ENCODE measurements at places on chromosomes 11 and 22.

DNA sequence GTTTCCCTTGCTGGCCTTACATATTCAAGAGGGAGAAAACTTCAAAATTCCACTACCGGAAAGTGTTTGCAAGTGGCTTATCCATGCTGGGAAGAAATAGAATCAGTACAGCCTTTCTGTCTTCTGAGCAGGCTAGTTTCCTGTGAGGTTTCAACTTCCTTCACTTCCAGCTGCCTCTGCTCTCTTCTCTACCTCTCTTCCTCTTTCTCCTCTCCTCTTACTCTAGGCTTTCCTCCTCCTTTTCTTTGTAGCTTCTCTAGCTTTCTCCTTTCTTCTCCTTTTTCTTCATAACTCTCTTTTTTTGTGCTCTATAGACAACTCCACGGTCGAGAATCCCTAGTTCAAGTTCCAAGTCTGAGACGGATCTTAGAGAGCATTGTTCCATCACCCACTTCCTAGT, 421.8 kb downstream of the ETS1 start:
- no peak for DNase-seq

DNA sequence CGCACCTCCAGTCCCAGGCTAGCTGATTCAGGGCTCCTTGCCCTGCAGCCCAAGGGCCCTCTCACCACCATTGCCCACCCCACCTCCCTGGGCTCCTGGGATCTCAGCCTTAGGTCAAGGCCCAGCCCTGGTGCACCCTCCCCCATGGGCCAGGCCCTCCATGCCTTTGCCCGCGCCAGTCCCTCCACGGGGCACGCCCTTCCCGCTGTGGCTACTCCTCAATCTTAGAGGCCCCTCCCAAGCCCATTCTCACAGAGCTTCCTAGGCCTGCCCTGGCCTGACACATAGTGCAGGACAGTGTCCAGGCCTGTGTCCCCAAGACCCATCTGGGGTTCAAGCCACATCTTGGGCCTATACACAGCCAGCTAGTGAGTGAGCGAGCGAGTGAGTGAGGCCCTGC, 6.9 kb downstream of the GP1BB start:
- DNase-seq, result no peak

GRCh38 chr22:50600967-50601668, 525 bp downstream of the MAPK8IP2 start:
- no peak for DNase-seq

DNA sequence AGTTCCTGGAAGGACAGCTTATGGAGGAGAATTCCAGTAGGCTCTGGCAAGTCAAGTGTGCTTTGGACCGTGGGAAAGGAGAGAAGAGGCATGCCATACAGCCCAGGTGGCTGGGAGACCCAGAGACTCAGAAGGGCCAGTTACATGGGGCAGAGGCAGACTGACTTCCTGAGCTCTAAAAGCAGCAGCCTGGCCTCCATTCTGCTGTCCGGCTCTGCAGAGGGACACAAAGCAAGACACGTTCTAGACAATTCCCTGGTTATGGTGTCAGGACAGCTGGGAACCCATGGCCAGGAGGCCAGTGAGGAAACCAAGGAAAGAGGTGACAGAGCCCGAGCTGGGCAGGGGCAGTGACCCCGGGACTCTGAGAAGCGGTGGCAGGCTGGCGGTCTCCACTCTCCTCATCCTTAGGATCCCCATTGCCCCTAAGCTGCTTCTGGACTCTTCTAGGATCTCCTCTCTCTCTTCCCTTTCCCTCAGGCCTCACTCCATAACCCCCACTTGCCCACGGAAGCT, 2.7 kb downstream of the CPT1B start:
- DNase-seq, result no peak

- peak; percentile 86 for DNase-seq
Observed at GRCh38 chr11:78139422-78140391, at the start of gene ALG8. Gene ALG8, minus strand, starts transcription at chr11:78139626. Its CDS starts 38 bp downstream, at chr11:78139588.

- no peak for DNase-seq
Observed at GRCh38 chr11:118886681-118887111, 3.0 kb downstream of the CXCR5 start.

DNA sequence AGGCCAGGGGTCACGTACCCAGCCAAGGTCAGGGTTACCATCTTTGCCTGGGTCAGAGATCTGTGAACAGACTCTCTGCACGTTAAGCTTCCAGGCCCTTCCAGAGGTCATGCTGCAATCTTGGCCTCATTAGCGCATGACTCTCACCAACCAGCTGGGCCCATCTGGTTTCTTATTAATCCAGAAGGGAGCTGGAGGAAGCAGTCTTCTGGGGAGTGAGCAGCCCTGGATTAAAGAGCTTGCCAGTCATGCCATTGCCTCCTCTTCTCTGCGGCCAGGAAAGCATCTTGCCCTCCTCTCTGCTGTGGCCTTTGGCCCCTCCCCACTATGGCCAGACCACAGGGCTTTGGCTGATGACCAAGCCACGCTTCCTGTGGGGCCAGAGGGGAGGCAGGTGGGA, 57.4 kb downstream of the CHST1 start:
- DNase-seq, result peak; percentile 21

DNA sequence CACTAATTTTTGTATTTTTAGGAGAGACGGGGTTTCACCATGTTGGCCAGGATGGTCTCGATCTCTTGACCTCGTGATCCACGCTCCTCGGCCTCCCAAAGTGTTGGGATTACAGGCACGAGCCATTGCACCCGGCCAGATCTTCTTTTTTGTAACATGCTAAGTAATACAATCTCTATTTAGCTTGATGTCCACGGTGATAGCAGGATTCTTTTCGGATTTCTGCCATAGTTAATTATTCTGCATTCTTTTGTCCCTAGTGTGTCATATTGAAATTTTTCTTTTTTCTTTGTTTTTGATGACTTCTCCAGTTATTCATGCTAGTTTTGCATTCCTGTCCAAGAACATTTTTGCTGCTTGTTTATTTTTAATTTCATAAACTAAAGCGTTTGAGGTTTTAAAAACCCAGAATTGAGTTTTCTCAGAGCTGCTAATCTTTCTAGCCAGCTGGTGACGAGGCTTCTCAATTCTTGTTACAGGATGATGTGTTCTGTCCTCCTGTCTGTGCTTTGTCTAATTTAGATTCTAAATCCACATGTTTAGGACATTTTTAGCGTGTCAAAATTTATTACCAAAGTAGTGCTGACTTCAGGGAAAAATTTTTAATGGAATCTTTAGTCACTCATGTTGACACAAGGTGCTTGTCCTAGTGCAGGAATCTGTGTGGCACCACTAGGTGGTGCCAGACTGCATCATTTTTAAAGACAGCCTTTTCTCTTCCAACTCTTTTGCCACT, 21.8 kb downstream of the NF2 start:
- DNase-seq, result no peak

DNA sequence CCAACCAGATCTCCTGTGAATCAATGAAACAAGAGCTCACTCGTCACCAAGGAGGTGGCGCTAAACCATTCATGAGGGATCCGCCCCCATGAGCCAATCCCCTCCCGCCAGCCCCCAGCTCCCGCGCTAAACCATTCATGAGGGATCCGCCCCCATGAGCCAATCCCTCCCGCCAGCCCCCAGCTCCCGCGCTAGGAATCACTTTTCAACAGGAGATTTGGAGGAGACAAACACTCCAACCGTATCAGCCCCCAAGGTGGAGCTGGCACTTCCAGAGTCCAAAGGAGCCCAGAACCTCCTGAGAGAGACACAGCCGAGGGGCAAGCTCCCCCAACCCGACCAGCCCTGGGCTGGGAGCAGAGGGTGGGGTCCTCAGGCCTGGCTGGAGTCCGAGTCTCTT, 40.9 kb upstream of the PRR5 start:
- no peak for DNase-seq

GRCh38 chr11:96483374-96483955, 93.7 kb downstream of the JRKL start:
- DNase-seq, result no peak

DNA sequence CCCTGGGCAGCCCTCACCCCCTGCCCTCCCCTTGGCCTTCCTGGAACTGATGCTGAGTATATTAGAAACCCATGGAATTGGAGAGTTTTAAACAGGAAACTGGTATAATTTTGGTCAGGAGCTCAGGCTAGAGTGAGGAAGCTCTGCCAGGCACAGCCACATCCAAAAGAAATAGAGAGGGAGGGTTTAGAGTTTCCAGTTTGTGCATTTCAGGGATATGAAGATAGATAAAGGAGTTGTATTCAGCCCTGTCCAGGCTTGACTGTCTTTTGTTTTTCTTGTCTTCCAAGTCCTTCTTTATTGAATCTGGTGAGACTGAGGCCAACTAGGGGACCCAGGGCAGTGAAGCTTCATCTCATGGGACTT, 71.8 kb downstream of the TSPAN18 start:
- DNase-seq, result no peak

GRCh38 chr11:8729837-8730696, 47.5 kb downstream of the RPL27A start:
- no peak for DNase-seq

DNA sequence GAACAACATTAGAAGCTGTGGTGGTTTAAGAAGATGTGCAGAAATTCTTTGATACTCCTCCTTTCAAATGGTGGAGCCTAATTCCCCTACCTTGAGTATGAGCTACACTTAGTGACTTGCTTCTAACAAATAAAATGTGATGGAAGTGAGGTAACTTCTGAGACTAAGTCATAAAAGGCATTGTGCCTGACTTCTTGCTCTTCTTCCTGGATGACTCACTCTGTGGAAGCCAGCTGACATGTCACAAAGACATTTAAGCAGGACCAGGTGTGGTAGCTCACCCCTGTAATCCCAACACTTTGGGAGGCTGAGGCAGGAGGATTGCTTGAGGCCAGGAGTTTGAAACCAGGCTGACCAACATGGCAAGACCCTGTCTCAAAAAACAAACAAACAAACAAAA, 3.9 kb upstream of the PLA2G3 start:
- no peak for DNase-seq

DNA sequence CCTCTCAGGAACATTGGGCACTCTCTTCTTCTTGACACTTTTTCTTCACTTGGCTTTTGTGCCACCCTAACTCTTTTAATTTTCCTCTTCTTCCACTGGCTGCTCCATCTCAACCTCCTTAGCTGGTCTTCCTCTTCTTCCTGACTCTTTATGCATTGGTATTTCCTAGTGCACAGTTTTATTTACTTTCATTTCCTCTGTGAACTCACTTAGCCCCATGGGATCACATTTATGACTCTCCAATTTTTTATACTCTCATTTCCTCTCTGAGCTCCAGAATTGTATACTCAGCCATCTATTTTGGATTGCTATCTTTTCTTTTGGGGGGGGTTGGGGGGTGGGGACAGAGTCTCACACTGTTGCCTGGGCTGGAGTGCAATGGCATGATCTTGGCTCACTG, 38.5 kb upstream of the LARGE1 start:
- DNase-seq, result no peak

GRCh38 chr11:22786475-22786874, 43.1 kb downstream of the SVIP start:
- DNase-seq, result no peak

DNA sequence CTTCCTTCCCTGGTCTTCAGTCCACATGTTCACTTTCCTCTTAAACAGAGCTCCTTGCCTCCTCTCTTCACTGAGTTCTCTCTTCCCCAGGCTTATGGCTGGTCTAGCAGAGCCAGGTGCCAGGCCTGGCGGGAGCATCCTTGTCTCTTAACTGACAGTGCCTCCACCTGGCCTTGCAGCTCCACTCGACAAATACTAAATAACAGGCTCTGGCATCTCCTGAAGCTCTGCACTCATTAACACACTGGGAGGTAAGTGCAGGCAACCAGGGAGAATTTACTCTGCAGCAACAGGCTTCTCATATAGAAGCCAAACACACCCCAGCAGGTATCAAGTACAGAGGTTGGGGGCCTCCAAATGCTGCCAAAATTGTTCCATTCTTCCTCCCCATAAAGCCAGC, 438.1 kb downstream of the SOX6 start:
- DNase-seq, result no peak

GRCh38 chr11:10686311-10686710, 7.2 kb downstream of the IRAG1 start:
- DNase-seq, result no peak

All from right kidney (tissue), 9 donors.